Liver (tissue), 10 donors: ENCODE measurements at places on chromosomes 1 and 21. TPM values are rescaled to one million over a fixed set of nuclear protein-coding genes. Genes with fewer than 3 reads are reported as not detected.

DNA sequence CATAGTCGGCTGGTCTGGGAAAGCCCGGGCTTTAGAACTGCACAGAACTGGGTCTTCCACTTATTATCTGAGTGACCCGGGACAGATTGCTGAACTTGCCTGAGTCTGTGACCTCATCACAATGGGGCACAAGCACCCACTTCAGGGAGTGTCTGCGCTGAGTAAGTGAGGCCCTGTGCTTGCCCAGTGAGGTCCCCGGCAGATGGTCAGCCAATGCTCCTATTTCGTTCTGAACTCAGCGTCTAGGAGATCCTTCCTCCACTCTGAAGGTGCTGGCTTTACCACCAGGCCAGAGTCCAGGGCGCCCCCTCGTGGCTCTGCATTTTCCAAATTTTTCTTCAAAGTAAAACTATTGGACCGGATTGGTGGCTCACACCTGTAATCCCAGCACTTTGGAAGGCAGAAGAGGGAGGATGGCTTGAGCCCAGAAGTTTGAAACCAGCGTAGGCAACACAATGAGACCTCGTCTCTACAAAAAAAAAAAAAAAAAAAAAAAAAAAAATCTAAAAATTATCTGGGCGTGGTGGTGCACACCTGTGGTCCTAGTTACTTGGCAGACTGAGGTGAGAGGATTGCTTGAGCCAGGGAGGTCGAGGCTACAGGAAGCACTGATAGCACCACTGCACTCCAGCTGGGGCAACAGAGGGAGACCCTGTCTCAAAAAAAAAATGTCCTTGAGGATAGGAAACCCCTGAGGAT, 61.7 kb downstream of the FCRL5 start:
- DNase-seq = peak; percentile 84

- no peak for DNase-seq
Observed at GRCh38 chr21:33373451-33373850, 29.8 kb upstream of the IFNGR2 start.

The NBPF6 gene
- not detected for total RNA-seq

- no peak for DNase-seq
Observed at GRCh38 chr1:24927988-24928688, 1.9 kb downstream of the RUNX3 start.

DNA sequence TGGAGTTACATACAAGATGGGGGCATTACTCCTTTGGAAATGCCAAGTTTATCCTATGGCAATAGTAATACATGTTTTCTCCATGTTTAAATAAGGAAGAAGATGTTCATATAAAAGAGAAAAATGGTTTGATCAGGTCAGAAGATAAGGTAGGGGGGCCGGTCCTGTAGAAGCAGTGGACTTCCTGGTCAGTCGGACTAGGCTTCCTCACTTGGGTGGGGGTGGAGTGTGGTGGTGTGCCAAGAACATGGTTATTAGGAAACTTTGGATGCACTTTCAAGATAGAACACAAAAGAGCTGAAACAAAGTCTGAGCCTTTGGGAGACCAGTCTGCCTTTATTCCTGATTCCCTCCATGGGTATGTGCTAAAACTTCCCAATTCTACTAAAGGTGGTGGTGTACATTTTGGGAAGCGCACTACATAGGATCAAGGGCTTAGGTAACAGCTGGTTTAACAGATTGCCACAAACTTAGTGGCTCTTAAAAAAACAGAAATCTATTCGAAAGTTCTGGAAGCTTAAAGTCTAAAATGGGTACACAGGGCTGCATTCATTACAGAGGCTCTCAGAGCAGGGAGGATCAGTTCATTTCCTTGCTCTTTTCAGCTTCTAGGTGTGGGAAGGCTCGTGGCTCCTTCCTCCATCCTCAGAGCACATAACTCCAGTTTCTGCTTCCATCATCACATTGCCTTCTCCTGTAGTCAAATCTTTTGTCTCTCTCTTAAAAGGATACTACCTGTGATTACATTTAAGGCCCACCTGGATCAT, 64.6 kb downstream of the KDM1A start:
- DNase-seq = no peak

The FAM72C gene
- 12.2 TPM for total RNA-seq

The CFHR5 gene
- total RNA-seq = 80.3 TPM

GRCh38 chr21:37335053-37335452, 31.5 kb upstream of the DYRK1A start:
- DNase-seq = no peak
